ENCODE measurements at places on chromosomes 1 and 21.
A peak's percentile ranks its signal among the peaks of the same experiment; 100 is the strongest.

DNA sequence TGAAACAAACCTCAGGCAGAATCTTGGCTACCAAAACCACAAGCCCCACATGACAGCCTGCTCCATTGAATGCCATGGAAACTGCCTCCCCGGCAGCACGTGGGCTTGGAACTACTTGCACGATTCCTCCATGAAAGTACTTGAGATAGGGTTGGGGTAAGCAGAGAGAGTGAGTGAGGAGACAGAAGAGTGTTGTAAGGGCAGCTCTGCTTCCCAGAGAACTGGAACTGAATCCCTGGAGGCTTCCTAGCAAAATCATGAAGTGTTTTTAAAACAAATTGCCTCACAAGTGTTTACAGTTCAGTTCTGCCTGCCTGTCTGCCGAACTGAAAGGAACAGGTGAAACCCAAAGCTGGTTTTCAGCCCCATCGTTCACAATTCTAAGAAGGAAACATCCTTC lies 35.3 kb upstream of the DNASE2B start:
- no peak for DNase-seq

DNA sequence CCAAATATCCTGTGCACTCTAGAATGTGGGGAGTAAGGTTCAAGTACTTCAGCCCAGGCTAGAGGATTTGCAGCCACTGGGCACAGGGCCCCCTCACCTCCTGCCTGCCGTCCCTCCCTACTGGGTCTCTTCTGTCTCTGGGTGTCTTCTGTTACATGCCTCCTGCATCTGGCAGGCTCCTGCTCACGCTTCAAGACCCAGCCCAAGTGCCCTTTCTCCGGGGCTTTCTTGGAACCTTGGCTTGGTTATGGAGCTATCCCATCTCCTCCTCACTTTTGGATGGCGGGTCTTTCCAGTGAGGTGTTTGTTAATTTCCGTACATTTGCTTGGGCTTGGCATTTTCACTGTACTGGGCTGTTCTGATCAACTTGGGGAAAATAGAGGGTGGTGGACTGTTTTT lies 129.0 kb downstream of the GALNT2 start:
- DNase-seq = no peak

GRCh38 chr1:15836772-15837669 lies 10.5 kb upstream of the SPEN start:
- DNase-seq = peak; percentile 43

DNA sequence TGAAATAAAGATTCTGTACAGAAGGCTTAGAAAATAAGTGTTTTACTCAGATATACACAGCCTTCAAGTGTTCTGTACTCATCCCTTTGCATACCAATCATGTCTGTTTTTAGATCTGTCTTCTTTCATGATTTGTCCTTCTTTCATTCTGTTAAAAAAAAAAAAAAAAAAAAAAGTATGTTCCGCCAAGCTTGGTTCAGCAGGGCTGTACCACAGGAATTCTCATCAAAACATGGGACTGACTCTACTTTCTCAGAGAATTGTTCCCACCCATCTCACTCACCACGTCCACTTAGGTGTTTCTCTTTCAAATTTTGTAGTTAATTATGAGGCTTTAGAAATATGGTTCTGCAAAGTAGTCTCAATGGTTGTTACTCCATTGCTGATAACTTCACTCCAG lies 119.0 kb downstream of the AK5 start:
- DNase-seq = no peak

DNA sequence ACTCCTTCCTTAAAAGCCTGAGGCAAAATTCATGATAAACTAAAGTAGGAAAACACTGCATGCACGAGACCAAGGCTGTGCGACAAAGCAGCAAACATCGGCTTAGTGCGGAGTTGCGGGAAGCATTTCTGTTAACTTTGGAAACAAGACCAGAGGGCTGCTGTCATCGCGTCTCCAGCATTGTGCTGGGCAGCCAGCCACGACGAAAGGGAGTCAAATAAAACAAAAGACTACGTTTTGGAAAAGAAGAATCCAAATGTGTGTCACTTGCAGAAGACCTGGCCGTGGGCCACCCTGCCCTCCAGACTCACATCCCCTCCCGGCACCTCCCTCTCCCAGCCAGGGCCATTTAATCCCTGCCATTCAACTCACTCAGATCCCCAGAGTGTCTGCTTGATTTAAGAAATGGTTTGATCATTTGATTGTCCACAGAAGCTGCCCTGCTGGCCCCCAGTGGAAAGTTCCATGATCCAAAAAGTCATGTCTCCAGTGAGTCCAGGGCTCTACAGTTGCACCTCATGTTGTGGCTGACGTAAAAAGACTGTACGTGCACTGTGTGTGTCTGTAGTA lies 2.4 kb upstream of the KRTAP10-11 start:
- DNase-seq = no peak
